ENCODE measurements at places on chromosomes 12 and 14.

- peaks cover 14% of the 10 kb centered on the region for H3K36me3 ChIP-seq
- DNase-seq: no peak
- no peaks in the 10 kb centered on the region for H3K27me3 ChIP-seq
- H3K4me1 ChIP-seq: no peaks in the 10 kb centered on the region
- no peak overlapping the region for H3K27ac ChIP-seq
Observed at GRCh38 chr12:121250359-121250758, 40.4 kb downstream of the P2RX4 start.

DNA sequence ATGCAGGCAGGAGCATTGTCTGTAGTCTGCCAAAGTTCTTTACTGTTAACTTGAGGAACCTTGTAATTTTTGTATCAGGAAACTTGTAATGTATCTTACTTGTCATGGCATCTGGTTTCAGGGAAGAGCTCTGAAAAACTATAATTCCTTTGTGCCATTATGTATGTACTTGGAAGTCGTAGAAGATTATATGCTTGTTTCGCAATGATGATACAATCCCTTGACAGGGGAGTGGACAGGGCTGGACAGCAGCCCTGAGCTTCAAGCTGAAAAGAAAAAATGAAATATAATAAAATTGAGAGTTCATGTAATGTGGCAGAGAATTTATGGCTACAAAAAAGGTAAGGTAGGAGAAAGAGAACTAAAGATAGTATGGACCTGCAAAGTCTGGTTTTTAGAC, 7.4 kb upstream of the DLGAP5 start:
- DNase-seq: no peak
- peaks cover 15% of the 10 kb centered on the region for H3K4me1 ChIP-seq
- no peak overlapping the region for H3K4me3 ChIP-seq

DNA sequence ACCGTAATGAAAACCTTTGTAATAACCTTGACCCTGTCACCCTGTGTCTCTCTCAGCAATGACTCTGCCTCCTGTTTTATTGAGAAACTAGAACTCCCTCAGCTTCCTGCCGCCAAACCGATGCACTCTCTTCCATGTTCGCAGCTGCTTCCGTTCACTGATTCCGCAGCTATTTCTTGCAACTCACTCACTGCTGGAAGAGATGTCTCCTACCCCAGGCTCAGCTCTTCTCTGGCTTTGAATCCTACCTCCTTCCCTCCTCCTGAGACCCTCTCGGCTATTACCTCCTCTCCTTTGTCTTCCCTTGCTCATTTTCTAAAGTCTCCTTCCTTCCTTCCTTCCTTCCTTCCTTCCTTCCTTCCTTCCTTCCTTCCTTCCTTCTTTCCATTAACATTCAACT, 71.0 kb downstream of the ESRRB start:
- H3K27ac ChIP-seq: no peak overlapping the region
- no peaks in the 10 kb centered on the region for H3K36me3 ChIP-seq
- H3K27me3 ChIP-seq: no peaks in the 10 kb centered on the region
- no peak overlapping the region for H3K4me3 ChIP-seq

GRCh38 chr14:60647081-60647836, 2.0 kb downstream of the SIX1 start:
- no peaks in the 10 kb centered on the region for H3K27me3 ChIP-seq
- H3K4me3 ChIP-seq: peak overlapping the region; percentile 68
- peaks cover 9% of the 10 kb centered on the region for H3K36me3 ChIP-seq
- peaks cover 13% of the 10 kb centered on the region for H3K4me1 ChIP-seq
- DNase-seq: peak; percentile 45

GRCh38 chr12:57133013-57133569, 4.8 kb downstream of the LRP1 start:
- peak overlapping the region; percentile 72 for H3K27ac ChIP-seq
- H3K27me3 ChIP-seq: no peaks in the 10 kb centered on the region
- peak; percentile 81 for DNase-seq
- H3K4me1 ChIP-seq: peaks cover 70% of the 10 kb centered on the region

DNA sequence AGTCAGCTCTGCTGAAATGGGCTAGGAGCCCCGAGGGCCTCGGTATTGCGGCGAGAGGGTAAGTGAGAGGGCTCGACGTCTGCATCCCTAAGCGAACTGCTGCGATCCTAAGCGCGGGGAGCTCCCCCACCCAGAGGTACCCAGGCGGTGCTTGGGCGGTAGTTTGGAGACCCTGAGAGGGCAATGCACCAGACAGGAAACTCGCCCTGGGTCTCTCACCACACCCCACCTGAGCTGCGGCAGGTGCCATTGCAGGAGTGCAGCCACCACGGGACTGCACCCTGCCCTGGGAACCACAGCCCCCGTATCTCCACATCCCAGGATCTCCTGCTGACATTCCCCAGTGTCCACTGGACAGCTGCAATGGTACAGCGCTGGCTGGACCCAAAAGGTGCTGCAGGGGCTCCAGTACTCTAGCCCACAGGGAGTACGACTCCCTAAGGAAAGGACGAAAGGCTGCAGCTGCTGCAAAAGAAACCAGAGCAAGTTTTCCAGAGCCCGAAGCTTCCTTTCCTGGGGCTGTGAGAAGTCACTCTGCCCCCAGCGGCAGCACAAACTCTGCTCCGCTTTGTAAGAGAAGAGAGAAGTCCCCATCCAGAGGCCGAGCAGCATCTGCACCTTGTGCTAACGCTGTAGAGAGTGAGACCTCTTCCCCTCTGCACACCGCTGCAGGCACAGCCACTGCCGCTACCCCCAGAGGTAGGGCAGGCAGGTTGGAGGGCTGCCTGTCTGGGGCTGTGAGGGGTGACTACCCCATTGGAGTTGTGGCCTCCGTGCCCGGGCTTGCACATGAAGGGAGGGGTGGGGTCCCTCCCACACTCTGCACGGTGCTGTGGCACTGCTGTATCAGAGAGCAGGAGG, 31.1 kb upstream of the MON2 start:
- no peak overlapping the region for H3K27ac ChIP-seq
- H3K36me3 ChIP-seq: no peaks in the 10 kb centered on the region
- H3K4me3 ChIP-seq: peak overlapping the region; percentile 27
- H3K4me1 ChIP-seq: peaks cover 6% of the 10 kb centered on the region

DNA sequence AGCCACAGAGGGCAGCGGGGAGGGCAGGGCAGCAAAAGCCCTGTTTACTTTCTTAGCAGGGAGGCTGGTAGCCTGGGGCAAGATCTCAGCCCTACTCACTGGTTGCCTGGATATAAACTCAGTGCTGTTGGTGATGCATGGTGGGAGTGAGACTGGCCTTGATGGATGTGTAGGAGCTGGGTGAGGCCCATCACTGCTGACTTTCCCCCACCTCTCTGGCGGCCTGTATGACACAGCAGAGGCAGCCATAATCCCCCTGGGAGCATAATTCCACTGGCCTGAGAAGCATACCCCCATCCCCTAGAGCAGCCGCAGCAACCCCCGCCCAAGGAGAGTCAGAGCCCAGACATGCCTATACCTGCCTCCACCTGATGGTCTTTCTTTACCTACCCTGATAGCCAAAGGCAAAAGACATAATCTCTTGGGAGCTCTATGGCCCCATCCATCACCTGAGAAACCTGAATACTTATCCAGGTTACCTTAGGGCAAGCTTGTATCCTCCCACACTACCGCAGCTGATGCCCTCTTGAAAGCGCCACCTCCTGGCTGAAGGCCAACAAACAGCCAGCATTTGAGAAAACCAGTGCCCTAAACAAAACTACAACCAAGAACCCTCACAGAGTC, 59.3 kb downstream of the DNAI7 start:
- no peaks in the 10 kb centered on the region for H3K36me3 ChIP-seq
- H3K27me3 ChIP-seq: no peaks in the 10 kb centered on the region
- no peaks in the 10 kb centered on the region for H3K4me1 ChIP-seq
- DNase-seq: no peak
- H3K4me3 ChIP-seq: no peak overlapping the region

DNA sequence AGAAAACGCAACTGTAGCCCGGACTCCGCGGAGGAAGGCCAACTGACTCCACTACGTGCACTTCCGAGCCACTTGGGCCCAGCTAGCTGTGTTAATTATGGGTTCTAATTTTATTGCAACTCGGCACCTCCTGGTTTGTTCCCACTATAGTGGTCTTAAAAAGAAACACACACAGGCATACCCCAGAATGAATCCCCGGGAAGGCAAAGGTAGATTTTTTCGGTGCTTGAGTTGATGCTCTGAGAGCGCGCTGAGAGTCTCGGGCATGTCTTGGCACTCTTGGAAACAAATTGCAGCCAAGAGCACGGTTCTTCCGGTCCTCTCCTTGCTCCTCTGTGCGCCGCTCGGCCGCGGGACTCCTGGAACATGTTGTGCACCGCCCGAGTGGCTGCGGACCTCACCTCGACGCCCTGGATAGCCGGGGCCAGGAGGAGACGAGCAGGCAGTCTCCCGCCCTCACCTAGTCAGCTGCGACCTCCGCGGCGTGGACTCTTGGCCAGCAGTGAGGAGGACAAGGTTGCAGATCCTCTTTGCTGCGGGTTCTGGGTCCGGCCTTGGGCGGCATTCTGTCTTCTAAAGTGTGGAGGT, 6.8 kb upstream of the PAX9 start:
- no peaks in the 10 kb centered on the region for H3K4me1 ChIP-seq
- H3K4me3 ChIP-seq: no peak overlapping the region
- H3K36me3 ChIP-seq: no peaks in the 10 kb centered on the region

GRCh38 chr12:118269806-118270205, 102.9 kb downstream of the TAOK3 start:
- no peak overlapping the region for H3K4me3 ChIP-seq
- H3K27ac ChIP-seq: no peak overlapping the region
- H3K4me1 ChIP-seq: no peaks in the 10 kb centered on the region
- no peaks in the 10 kb centered on the region for H3K36me3 ChIP-seq
- no peak for DNase-seq

DNA sequence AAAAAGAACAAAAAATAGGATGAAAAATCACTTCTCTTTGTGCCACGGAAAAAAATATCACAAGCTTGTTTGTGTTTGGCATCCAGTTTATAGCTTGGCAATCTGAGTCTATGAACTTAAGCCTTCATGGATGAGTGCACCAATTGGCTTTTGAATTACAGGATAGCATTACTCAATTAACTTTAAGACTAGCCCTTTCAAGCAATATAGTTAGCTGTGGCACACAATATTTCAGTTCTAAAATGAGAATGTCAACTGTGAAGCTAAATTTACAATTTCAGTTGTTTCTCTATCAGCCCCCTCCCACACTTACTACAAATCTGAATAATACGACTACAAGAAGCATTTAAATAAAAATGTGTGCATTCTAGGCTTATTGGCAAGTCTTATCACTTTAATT, 8.3 kb downstream of the RERG start:
- H3K27me3 ChIP-seq: no peaks in the 10 kb centered on the region
- H3K36me3 ChIP-seq: no peaks in the 10 kb centered on the region
- H3K4me1 ChIP-seq: no peaks in the 10 kb centered on the region
- no peak overlapping the region for H3K27ac ChIP-seq
- H3K4me3 ChIP-seq: no peak overlapping the region

GRCh38 chr14:33463731-33464130, 487.1 kb downstream of the EGLN3 start:
- 0 out of 2 replicates have a peak, but pooled peaks cover 5% of the 10 kb centered on the region for H3K4me1 ChIP-seq
- H3K27me3 ChIP-seq: no peaks in the 10 kb centered on the region
- no peak overlapping the region for H3K27ac ChIP-seq

- H3K27ac ChIP-seq: peak overlapping the region; percentile 81
- no peak for DNase-seq
- peaks cover 47% of the 10 kb centered on the region for H3K4me1 ChIP-seq
- no peak overlapping the region for H3K4me3 ChIP-seq
- H3K27me3 ChIP-seq: no peaks in the 10 kb centered on the region
Observed at GRCh38 chr12:62724285-62724684, 210.7 kb downstream of the PPM1H start.

DNA sequence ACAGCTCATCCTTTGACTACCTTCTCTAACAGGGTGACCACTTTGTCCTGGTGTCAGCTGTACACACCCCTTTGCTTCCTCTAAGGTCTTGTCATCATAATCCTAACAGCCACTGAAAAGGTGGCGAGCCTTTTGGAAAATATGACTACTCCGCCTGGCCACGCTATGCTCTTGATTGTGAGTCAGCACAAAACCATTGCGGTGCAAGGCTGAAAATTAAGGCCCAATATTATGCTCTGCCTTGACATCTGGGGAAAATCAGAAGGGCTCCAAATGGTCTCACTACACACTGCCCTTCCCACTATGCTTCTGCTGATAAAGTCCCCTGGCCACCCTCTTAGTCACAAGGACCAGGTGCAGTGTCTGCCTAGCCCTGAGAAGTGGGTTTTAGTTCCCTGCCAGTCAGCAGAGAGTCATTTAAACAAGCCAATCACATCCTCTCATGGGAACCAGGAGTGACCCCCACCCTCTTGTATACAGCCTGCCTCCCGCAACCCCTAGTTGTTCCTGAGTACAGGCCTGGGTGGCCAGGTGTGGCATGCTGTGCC, 34.3 kb downstream of the FGD6 start:
- DNase-seq: peak; percentile 65
- 0 out of 2 replicates have a peak, but pooled peaks cover 4% of the 10 kb centered on the region for H3K36me3 ChIP-seq

DNA sequence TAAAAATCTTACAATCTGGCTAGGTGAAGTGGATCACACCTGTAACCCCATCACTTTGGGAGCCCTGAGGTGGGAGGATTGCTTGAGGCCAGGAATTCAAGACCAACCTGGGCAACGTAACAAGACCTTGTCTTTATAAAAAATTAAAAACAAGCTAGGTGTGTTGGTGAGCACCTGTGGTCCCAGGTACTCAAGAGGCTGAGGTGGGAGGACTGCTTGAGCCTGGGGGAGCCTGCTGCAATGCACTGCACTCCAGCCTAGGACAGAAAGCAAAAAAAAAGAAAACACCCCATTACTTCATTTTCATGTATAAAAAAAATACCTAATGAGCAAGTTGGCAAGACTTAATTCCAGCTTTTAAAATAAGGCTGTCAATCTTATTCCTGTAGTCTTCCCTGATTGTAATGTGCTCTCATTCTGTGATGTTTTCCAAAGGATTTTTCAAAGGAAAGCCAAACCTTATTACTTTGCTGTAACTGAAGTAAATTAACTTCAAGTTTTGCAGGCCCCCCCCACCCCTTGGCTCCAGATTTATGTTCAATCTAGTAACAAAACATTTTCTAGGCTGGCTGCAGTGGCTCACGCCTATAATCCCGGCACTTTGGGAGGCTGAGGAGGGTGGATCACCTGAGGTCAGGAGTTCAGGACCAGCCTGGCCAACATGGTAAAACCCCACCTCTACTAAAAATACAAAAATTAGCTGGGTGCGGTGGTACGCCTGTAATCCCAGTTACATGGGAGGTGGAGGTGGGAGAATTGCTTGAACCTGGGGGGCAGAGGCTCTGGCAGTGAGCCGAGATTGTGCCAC, 3.3 kb upstream of the ZCCHC8 start:
- DNase-seq: no peak
- no peak overlapping the region for H3K4me3 ChIP-seq
- H3K4me1 ChIP-seq: peaks cover 13% of the 10 kb centered on the region
- no peak overlapping the region for H3K27ac ChIP-seq

- H3K27me3 ChIP-seq: peaks cover 10% of the 10 kb centered on the region
- no peak overlapping the region for H3K27ac ChIP-seq
- H3K4me1 ChIP-seq: peaks cover 7% of the 10 kb centered on the region
- no peak overlapping the region for H3K4me3 ChIP-seq
- H3K36me3 ChIP-seq: no peaks in the 10 kb centered on the region
Observed at GRCh38 chr12:32765906-32766305, 10.2 kb upstream of the YARS2 start.

- H3K27me3 ChIP-seq: no peaks in the 10 kb centered on the region
- H3K27ac ChIP-seq: no peak overlapping the region
- no peak overlapping the region for H3K4me3 ChIP-seq
- DNase-seq: no peak
- no peaks in the 10 kb centered on the region for H3K36me3 ChIP-seq
- peaks cover 13% of the 10 kb centered on the region for H3K4me1 ChIP-seq
Observed at GRCh38 chr14:22190411-22191191, 398.4 kb downstream of the DAD1 start.

GRCh38 chr14:92456215-92457015, 57.2 kb upstream of the RIN3 start:
- H3K4me1 ChIP-seq: peaks cover 8% of the 10 kb centered on the region
- H3K27me3 ChIP-seq: no peaks in the 10 kb centered on the region
- no peak overlapping the region for H3K27ac ChIP-seq
- peak; percentile 49 for DNase-seq
